Keratinocyte (primary cell): ENCODE measurements at places on chromosomes 3 and 15. TPM values are rescaled to one million over a fixed set of nuclear protein-coding genes. Genes with fewer than 3 reads are reported as not detected.

DNA sequence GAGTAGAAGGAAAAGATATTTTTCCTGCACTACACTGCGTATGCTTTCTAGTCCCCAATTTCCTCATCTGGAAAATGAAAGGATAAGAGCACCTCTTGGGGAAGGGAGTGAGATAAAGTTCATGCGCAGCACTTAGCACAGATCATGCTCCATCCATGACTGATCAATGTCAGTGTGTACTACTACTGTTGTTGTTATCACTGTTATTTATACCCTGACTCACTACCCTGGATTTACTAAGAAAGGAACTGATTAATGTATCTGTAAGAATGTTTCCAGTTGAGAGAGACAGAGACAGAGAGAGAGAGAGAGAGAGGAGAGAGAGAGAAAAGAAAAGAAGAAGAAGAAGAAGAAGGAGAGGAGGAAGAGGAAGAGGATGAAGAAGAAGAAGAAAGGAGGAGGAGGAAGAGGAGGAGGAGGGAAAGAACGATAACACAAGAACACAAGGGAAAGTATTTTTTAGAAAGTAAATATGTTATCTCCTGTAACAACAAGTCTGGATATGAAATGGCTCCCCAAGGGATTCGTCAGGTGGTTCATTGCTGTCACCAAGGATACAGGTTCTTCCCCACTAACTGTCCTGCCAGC lies 212.2 kb upstream of the PROK2 start:
- no peak for DNase-seq

DNA sequence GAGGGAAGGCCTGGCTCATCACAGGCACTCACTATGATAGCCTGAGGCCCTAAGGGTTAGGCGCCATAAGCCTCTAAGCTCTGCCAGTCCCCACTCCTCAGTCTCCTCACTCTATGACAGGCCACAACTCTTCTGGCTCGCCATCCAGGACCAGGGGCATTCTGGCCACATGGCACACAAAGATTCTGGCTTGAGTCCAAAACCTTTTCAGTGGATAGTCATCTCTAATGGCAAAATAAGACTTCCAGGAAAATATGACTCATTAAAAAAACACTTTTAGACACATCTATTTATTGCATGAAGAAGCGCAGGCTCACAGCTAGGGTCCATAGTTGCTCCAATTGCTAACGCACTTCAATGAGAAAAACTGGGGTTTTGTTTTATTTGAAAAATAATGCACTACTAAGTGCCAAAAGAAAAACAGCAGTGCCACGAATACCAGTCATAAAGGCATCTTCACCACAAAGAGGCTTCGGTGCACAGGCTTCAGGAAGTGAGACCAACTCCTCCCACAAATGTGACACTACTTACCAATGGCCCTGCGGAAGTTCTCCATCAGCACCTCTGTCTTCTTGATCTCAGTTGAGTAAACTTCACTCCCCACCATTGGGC lies 11.1 kb downstream of the RUVBL1 start:
- no peak for DNase-seq

DNA sequence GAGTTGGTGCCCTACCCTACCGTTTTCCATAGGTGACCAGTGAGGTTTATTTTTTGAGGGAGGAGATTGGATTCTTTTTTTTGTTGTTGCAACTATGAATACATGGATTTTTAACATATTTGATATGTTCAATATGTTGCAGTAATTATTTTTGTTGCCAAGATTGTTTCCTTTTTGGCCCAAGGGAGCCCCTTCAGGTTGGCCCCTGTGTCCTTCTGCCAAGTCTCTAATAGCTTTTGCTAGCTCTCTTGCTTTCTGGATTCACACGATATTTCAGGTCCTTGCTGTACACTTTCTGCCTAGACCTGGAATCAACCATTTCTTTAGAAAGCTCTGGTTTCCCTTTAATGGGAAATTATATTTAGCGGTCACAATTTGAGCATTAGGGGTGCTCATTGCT lies 22.7 kb upstream of the SLC28A1 start:
- DNase-seq: no peak

DNA sequence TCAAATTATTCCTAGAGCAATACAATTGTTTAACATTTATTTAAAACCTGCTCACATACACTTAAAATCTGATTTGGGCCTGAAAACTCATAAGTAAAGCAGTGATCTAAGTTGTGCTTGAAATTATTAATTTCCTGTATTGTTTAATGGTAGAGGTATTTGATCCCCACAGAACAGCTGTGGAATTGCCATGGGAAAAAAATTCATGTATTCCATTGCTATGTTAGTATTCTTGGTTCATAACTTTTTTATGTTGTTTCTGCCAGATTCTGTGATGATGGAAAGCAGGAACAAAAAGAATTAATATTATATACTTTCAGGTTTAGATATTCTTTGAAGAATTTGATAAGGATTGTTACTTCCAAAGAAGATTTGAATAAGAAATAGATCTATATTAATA lies 831.5 kb upstream of the NR2F2 start:
- no peak for DNase-seq

DNA sequence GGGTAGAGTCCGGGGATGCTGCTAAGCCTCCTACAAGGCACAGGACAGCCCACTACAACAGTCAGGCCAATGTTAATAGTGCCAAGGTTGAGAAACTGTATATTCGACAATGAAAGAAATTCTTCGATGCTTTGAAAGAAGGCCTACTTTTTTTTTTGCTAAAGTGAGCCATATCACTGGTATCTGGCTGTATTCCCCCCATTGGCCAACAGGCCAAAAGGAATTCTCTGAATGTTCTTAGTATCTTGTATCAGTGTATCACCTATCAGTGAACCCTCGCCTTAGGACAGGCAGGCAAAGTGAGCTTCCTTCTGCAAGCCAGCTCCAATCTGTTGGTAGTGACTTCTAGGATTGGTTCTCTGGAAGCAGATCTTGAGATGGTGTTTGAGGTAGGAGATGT lies 74.2 kb downstream of the SNTN start:
- DNase-seq: no peak

- DNase-seq: no peak
Observed at GRCh38 chr3:192812743-192813383, 85.5 kb upstream of the FGF12 start.

GRCh38 chr3:178275793-178276192 lies 260.4 kb upstream of the KCNMB2 start:
- no peak for DNase-seq

The CCRL2 gene
- polyA plus RNA-seq: 0.09 to 0.17 TPM in 2 of 3 replicates, not detected in the other

The SNX22 gene
- 0.03 to 0.04 TPM in 2 of 3 replicates, not detected in the other for polyA plus RNA-seq

The PCBP4 gene
- polyA plus RNA-seq: 25.2 to 48.7 TPM (median 35.0 TPM) in 3 replicates

The ACSBG1 gene
- 0.01 to 0.06 TPM in 2 of 3 replicates, not detected in the other for polyA plus RNA-seq

The HRG gene
- 0.03 TPM in 2 of 3 replicates, not detected in the other for polyA plus RNA-seq
